ENCODE measurements at places on chromosomes 2 and 18. TPM values are rescaled to one million over a fixed set of nuclear protein-coding genes. Genes with fewer than 3 reads are reported as not detected.

DNA sequence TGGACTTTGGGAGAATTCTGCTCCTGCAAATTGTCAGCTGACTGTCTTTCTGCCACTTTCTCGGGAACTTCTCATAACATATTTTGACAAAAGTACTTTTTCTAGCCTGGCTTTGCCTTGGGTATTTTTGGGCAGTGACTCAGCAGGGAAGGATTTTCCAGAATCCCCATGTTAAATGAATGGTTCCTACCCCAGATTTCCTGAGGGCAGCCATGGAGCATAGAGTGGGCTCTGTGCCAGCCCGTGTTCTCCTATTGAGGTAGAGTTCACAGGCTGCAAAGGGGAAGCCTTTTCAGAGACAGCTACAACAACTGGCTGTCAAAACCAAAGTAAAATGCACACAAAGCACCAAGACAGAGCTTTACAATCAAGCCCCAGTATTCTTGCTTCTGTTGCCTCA, 59.8 kb downstream of the BMP10 start:
- no peaks in the 10 kb centered on the region for H3K36me3 ChIP-seq
- no peak overlapping the region for H3K4me3 ChIP-seq
- H3K27me3 ChIP-seq, result no peaks in the 10 kb centered on the region
- H3K27ac ChIP-seq, result no peak overlapping the region
- no peak for DNase-seq

The NPAS2 gene
- total RNA-seq, result 20.4 TPM

GRCh38 chr2:37713258-37713700, 41.8 kb upstream of the CDC42EP3 start:
- H3K36me3 ChIP-seq, result no peaks in the 10 kb centered on the region
- H3K27me3 ChIP-seq, result no peaks in the 10 kb centered on the region
- H3K4me3 ChIP-seq, result no peak overlapping the region
- H3K4me1 ChIP-seq, result peaks cover 11% of the 10 kb centered on the region

DNA sequence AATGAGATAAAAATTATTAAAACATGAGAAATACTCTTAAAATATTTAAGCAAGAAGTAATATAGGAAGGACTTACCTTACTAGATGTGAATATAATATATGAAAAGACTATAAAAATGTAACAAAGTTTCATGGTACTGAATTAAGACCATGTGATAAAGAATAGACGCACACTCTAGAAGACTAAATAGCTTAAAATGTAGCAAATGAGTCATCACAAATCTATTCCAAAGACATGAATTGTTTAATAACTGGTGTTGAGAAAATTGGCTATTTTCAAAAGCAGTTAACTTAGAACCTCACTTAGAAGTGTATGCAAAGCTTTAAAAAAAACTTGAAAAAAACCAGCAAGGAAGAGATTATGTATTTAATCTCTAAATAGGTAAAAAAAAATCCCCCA, 64.1 kb downstream of the POLE4 start:
- DNase-seq, result no peak
- H3K36me3 ChIP-seq, result no peaks in the 10 kb centered on the region
- H3K27ac ChIP-seq, result no peak overlapping the region
- H3K27me3 ChIP-seq, result no peaks in the 10 kb centered on the region
- H3K4me1 ChIP-seq, result no peaks in the 10 kb centered on the region
- no peak overlapping the region for H3K4me3 ChIP-seq

GRCh38 chr2:562391-563364, 114.5 kb downstream of the TMEM18 start:
- H3K27me3 ChIP-seq, result peaks cover 31% of the 10 kb centered on the region
- no peaks in the 10 kb centered on the region for H3K4me1 ChIP-seq
- no peak overlapping the region for H3K27ac ChIP-seq
- no peak for DNase-seq
- no peak overlapping the region for H3K4me3 ChIP-seq

The CCDC85A gene
- total RNA-seq, result 0.10 TPM

DNA sequence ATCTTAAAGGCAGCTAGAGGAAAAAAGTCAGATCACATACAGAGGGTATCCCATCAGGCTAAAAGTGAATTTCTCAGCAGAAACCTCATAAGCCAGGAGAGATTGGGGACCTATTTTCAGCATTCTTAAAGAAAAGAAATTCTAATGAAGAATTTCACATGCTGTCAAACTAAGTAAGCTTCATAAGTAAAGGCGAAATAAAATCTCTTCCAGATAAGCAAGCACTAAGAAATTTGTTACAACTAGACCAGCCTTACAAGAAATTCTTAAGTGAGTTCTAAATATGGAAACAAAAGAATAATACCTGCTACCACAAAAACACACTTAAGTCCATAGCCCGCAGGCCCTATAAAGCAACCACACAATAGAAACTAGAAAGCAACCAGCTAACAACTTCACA, 186.1 kb downstream of the ETAA1 start:
- no peak for DNase-seq
- H3K4me1 ChIP-seq, result no peaks in the 10 kb centered on the region
- no peaks in the 10 kb centered on the region for H3K36me3 ChIP-seq
- H3K27me3 ChIP-seq, result no peaks in the 10 kb centered on the region
- no peak overlapping the region for H3K27ac ChIP-seq
- no peak overlapping the region for H3K4me3 ChIP-seq

DNA sequence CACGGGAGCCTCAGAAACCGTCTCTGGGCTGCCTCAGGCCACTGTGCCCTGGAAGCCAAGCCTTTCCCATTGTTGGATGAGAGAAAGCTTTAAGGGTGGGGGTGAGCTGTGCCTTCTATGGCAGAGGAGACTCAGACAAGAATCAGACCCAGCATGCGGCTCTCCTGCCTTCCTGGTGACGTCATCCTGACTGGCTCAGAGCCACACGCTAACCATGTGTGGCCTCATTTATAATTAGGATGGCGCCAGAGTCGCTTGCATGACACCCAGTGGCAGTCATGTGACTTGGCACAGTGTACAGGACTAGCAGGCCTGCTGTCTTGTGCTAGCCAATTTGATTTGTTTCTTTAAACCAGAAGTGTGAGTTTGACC, 99.1 kb downstream of the SH3BP4 start:
- DNase-seq, result peak; percentile 82
- H3K4me3 ChIP-seq, result no peak overlapping the region
- peak overlapping the region; percentile 28 for H3K27ac ChIP-seq
- H3K27me3 ChIP-seq, result no peaks in the 10 kb centered on the region
- H3K36me3 ChIP-seq, result peaks cover 6% of the 10 kb centered on the region

The RNF125 gene
- 7.4 TPM for total RNA-seq

DNA sequence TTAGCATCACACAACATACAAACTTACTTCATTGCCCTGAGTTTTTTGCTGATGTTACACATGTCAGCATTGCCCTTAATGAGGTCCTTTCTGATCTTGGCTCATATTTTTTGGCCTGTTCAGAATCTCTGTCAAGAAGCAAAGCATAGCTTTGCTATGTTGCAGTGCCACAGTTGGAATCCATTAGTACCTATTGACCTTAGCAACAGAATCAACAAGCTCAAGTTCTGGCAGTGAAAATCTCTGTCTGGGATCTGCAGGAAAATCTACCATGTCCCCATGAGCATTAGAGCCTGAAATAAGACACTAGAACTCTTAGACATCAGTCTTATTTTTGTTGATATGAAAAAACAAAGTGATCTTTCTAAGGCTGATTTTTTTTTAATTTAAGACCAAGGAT, 105.6 kb upstream of the FHL2 start:
- no peaks in the 10 kb centered on the region for H3K4me1 ChIP-seq
- H3K4me3 ChIP-seq, result no peak overlapping the region
- no peak overlapping the region for H3K27ac ChIP-seq
- no peaks in the 10 kb centered on the region for H3K27me3 ChIP-seq

- H3K4me3 ChIP-seq, result no peak overlapping the region
- DNase-seq, result no peak
- peaks cover 29% of the 10 kb centered on the region for H3K4me1 ChIP-seq
- H3K36me3 ChIP-seq, result no peaks in the 10 kb centered on the region
- no peak overlapping the region for H3K27ac ChIP-seq
Measured at GRCh38 chr18:48138660-48139430, 208.4 kb upstream of the SMAD2 start.

The FAP gene
- total RNA-seq, result not detected

- no peaks in the 10 kb centered on the region for H3K27me3 ChIP-seq
- H3K4me1 ChIP-seq, result no peaks in the 10 kb centered on the region
- no peak overlapping the region for H3K27ac ChIP-seq
- no peak for DNase-seq
- no peak overlapping the region for H3K4me3 ChIP-seq
- no peaks in the 10 kb centered on the region for H3K36me3 ChIP-seq
Measured at GRCh38 chr18:28065031-28065792, 111.7 kb downstream of the CDH2 start.

DNA sequence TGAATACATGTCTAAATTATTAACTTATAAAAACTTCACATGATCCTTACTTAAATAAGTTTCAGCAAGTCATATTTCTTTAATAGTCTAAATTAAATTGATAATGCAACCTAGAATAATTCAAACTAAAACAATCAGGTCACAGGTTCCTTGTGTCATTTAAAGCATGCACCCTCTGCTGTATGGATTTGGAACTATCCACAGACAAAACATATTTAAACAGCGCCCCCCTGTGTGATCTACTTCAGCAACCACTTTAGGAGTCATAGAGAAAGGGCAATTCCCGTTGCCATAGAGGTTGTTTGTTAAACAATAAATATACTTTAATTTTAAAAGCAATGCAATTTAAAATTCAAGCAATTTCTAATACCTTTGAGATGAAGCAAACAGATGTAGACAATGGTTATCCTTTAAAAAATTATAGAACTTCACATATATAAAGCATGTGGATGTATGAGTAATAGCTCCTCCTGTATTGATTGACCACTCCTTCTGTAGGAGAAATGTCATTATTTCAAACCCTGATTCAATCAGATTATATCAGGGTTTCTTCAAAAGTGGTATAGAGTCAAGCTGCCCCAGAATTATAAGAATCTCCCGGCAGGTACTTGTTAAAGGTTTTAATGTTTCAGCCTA, 21.2 kb downstream of the GRB14 start:
- H3K36me3 ChIP-seq, result no peaks in the 10 kb centered on the region
- no peaks in the 10 kb centered on the region for H3K27me3 ChIP-seq
- H3K4me3 ChIP-seq, result no peak overlapping the region
- H3K4me1 ChIP-seq, result no peaks in the 10 kb centered on the region
- DNase-seq, result peak; percentile 79

GRCh38 chr2:172931256-172931894, 144.3 kb upstream of the MAP3K20 start:
- H3K27me3 ChIP-seq, result no peaks in the 10 kb centered on the region
- H3K36me3 ChIP-seq, result no peaks in the 10 kb centered on the region
- H3K4me1 ChIP-seq, result peaks cover 2% of the 10 kb centered on the region

The PKP4 gene
- 55.2 TPM for total RNA-seq

DNA sequence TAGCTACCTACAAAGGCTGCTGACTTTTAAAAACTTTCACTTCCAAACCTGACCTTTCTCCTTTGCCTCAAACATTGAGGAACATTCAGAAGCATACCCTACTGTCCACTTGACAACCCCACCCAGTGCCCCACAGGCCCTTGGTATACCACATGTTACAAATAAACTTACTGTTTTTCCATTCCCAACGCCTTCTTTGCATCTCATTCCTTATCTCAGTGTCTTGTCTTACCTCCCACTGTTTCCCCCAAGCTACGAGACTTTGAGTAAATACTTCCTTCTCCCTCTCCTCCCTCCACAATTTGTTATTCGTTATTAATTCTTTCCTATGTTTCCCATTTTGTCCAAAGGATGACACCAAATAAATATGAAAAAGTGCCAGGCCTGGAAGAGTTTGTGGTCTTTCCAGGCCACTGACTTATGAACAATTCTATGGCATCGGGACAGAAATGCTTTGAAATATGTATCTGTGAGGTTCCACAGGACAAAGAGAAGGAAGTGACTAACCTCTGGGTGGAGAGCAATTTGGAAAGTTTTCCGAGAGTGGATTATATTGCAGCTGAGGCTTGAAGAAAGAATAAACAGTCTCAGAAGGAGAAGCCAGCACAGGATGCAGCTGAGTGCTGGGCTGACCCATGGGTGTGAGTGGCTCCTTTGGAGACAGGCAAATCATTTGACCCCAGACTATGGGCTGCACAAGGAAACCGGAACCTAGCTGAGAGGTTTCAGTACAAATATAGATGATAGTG, 409.0 kb downstream of the LPIN1 start:
- peak; percentile 26 for DNase-seq
- no peaks in the 10 kb centered on the region for H3K4me1 ChIP-seq
- no peaks in the 10 kb centered on the region for H3K27me3 ChIP-seq
- no peak overlapping the region for H3K4me3 ChIP-seq
- H3K27ac ChIP-seq, result no peak overlapping the region
- no peaks in the 10 kb centered on the region for H3K36me3 ChIP-seq

DNA sequence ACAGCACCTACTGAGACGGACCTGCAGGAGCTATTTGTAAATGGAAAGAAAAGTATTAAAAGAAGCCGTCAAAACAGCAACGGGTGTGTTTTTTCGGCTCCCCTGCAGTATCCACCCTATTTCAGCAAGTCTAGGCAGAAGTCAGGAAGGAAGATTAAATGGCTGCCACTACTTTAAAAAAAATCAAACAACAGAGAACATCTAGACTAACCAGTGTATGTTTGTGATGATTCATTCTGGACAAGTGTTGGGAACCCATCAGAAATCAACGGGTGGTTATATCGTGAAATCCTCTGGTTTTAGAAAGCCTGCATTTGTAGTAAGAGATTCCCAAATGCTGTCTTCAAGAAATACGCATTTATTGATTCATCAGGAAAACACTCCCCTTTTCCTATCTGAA, 9.0 kb downstream of the PMAIP1 start:
- H3K4me3 ChIP-seq, result peak overlapping the region; percentile 12
- H3K27me3 ChIP-seq, result no peaks in the 10 kb centered on the region
- peaks cover 3% of the 10 kb centered on the region for H3K36me3 ChIP-seq
- peaks cover 71% of the 10 kb centered on the region for H3K4me1 ChIP-seq
- no peak for DNase-seq
- H3K27ac ChIP-seq, result peak overlapping the region; percentile 60

DNA sequence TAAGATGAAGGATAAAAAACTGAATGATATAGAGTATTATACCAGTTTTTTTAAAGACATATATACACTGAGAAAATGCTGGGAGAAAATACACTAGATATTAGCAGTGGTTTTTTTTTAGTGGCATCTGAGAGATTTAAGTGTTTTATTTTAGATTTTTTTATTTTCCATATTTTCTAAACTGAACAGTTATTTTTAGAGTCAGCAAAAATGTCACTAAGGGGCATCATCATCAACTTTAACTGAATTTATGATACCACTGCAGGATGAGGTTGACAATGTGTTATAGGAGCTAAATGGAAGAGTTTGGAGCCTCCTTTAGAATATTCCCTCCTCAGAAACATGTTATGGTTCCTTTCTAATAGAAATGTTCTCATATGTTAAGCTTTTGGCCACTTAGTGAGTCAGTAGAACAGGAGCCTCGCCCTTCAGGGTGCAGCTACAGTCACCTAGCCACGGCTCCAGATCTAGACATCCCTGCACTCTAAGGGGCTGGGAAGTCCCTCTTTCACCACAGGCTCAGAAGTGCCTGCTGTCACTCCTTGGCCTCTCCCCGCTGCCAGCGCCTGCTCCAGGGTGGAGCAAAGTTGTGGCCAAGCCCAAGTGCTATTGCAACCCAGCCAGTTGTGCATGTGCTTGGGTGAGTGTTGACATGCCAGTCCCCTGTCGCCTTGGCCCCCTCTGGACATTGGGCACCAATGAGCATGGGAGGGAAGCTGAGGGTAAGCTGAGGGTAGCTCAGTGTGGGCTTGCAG, 210.7 kb upstream of the RASGRP3 start:
- H3K4me1 ChIP-seq, result no peaks in the 10 kb centered on the region
- no peak overlapping the region for H3K27ac ChIP-seq
- DNase-seq, result no peak
- no peak overlapping the region for H3K4me3 ChIP-seq
- no peaks in the 10 kb centered on the region for H3K36me3 ChIP-seq

- H3K4me3 ChIP-seq, result no peak overlapping the region
- DNase-seq, result no peak
- no peak overlapping the region for H3K27ac ChIP-seq
- no peaks in the 10 kb centered on the region for H3K36me3 ChIP-seq
- peaks cover 9% of the 10 kb centered on the region for H3K27me3 ChIP-seq
- H3K4me1 ChIP-seq, result no peaks in the 10 kb centered on the region
Measured at GRCh38 chr18:13615432-13615861, 110.9 kb downstream of the FAM210A start.
